ENCODE measurements at places on chromosomes 3 and 15. TPM values are rescaled to one million over a fixed set of nuclear protein-coding genes. Genes with fewer than 3 reads are reported as not detected.

Gene CHAC1
- 0.32 TPM for total RNA-seq

DNA sequence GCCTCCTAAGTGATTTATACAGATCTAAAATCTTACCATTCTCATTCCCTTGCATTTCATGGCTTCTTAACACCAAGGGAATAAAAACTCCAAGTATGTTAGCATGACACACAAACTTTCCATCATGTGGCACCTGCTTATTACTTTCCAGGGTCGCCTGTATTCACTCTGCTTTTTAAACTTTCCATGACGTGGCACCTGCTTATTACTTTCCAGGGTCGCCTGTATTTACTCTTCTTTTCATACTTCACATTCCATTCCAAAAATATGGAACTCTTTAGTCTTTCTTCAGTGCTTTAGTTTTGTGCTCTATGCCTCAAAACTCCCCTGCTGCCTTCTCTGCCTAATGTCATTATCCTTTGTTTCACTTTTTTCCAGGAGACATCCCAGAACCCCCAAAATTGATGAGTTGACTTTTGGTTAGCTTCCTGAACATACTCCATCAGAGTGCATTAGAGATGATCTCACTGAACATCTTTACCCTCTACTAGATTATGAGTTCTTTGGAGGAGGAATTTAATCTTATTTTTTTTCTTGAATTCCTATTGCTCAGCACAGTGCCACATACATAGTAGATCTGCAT is 47.0 kb downstream of the CALML4 start:
- no peaks in the 10 kb centered on the region for H3K4me1 ChIP-seq
- no peaks in the 10 kb centered on the region for H3K36me3 ChIP-seq
- H3K27me3 ChIP-seq = no peaks in the 10 kb centered on the region
- H3K27ac ChIP-seq = no peak overlapping the region
- DNase-seq = no peak

- no peak for DNase-seq
- no peaks in the 10 kb centered on the region for H3K4me1 ChIP-seq
- no peaks in the 10 kb centered on the region for H3K27me3 ChIP-seq
- no peak overlapping the region for H3K4me3 ChIP-seq
- no peak overlapping the region for H3K27ac ChIP-seq
- no peaks in the 10 kb centered on the region for H3K36me3 ChIP-seq
These were observed 9.8 kb upstream of the SLC6A1 start for GRCh38 chr3:10982782-10983181.

DNA sequence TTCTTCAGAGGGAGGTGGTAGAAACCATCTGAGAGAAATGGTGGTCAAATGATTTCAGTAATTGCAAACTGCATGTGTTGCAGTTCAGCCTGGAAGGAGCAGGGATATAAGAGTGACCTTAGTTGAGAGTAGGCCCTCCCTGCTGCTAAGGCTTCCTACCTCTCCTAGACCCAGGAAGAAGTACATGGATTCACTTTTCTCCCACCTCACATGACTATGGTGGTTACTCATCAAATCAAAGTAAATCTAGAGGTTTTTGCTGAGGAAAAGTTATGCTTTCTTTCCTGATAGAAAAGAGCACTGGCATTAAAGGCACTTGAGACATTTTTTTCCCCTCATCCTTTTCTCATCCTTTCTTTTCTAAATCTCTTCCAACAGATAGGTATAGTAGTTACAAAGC is 43.2 kb upstream of the LEKR1 start:
- H3K27ac ChIP-seq = no peak overlapping the region
- no peaks in the 10 kb centered on the region for H3K4me1 ChIP-seq

Gene GOLGA6L22
- not detected for total RNA-seq

Measured in breast epithelium (tissue), 4 donors.